ENCODE measurements at places on chromosomes 6 and 20.
A peak's percentile ranks its signal among the peaks of the same experiment; 100 is the strongest.

DNA sequence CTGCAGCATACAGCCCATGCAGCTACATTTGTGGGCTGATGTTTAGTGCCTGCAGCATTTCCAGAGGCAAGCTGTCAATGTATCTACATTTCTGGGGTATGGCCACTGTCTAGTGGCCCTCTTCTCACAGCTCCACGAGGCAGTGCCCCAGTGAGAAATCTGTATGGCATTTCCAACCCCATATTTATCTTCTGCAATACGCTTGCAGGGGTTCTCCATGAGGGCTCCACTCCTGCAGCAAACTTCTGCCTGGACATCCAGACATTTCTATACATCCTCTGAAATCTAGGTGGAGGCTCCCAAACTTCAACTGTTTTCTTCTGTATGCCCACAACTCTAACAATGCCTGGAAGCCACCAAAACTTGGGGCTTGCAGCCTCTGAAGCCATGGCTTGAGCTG is 502.3 kb downstream of the C6orf118 start:
- DNase-seq, result no peak

- no peak for DNase-seq
Observed at GRCh38 chr6:149079911-149080491, 237.5 kb upstream of the TAB2 start.

GRCh38 chr6:66687611-66688140 is 980.6 kb upstream of the EYS start:
- no peak for DNase-seq

GRCh38 chr6:48567016-48567415 is 456.0 kb upstream of the PTCHD4 start:
- no peak for DNase-seq

- DNase-seq, result no peak
Observed at GRCh38 chr20:9022376-9022775, 46.5 kb upstream of the PLCB4 start.

- DNase-seq, result no peak
Observed at GRCh38 chr20:7240490-7240889, 473.0 kb downstream of the BMP2 start.

GRCh38 chr20:42360621-42361020 is 742.4 kb upstream of the CHD6 start:
- no peak for DNase-seq

- no peak for DNase-seq
Observed at GRCh38 chr6:162626869-162627268, 100.7 kb downstream of the PRKN start.

DNA sequence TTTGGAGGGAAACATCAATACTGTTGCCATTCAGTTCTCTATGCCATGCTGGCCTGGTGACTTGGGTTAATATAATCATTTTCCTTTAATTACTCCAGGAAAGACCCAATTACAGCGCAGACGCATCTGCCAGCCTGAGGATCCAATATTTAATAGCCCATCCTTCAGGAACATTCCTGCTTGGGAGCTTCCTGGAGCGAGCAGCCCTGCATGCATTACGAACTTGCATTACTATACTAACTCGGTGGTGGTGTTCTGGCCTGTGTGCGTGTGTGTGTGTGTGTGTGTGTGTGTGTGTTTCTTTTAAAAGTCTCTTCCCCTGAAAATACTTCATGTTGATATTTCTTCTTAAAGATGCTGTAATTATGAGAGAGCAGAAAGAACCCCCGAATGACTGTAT is 26.5 kb downstream of the PMEPA1 start:
- no peak for DNase-seq

DNA sequence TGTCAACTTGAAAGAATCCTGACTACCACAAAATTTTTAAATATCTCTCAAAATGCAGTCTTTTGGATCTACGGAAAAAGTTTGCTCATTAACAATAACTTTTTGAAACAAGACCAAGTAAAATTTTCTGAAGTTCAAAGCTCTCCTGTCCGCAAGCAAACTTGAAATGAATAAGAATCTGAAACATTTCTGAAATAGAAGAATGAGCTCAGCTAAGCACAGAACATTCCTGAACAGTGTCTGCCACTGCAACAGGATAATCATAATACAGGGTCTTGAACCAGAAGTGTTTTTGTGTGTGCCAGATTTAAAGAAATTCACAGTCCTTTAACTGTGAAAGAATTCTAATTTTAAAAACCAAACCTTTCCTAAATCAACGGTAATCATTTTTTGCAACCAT is 49.1 kb upstream of the TASP1 start:
- DNase-seq, result no peak

DNA sequence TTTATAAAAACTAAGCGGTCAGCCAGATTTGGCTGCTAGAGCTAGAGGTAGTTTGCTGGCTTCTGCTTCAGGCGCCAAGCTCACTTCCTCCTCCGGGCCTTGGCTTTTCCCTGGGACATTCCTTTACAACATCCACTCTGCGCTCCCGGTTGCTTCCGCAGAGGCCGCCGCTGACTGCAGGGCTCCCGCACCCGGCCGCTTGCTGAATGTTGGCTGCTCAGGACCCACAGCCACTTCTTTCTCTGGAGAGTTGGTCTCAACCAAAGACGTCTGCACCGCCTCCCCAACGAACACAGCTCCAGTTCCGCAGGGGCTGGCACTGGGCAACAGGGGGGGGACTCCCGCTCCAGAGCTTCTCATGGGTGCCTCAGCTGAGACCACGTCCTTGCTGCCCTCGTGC is 282.8 kb downstream of the TFAP2C start:
- DNase-seq, result no peak

GRCh38 chr6:170289951-170290295 is 955 bp downstream of the DLL1 start:
- no peak for DNase-seq

DNA sequence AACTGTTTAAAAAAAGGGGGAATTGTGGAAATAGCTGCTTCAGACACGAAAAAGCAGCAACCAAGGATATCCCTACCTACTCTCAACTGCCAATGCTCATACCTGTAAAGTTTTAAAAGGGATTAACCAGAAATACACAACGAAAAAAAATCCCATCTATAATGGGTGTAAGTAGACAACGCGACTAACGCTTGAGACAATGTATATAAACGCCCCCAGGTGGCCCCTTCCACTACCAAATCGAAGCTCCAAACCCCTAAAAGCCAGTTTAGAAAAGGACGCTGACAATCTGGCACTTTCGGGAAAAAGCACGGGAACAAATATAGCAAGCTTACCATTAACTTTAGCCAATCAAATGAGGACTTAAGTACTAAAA is 94.5 kb upstream of the BTN3A2 start:
- no peak for DNase-seq

- no peak for DNase-seq
Observed at GRCh38 chr6:42294759-42295158, 77.1 kb upstream of the MRPS10 start.

DNA sequence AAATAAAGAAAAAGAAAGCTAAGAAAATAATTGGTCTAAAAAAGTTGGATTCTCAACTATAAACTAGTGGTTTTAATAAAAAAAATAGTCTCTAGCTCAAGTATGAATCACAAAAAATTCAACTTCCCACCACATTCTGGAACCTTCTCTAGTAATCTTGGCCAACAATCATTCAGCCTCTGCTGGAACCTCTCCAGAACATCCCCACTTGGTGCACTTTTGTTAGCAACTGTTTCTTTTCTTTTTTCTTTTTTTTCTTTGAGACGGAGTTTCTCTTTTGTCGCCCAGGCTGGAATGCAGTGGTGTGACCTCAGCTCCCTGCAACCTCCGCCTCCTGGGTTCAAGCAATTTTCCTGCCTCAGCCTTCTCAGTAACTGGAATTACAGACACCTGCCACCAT is 35.7 kb downstream of the TXLNB start:
- DNase-seq, result no peak

GRCh38 chr20:41108531-41108930 is 28.8 kb upstream of the PLCG1 start:
- no peak for DNase-seq

DNA sequence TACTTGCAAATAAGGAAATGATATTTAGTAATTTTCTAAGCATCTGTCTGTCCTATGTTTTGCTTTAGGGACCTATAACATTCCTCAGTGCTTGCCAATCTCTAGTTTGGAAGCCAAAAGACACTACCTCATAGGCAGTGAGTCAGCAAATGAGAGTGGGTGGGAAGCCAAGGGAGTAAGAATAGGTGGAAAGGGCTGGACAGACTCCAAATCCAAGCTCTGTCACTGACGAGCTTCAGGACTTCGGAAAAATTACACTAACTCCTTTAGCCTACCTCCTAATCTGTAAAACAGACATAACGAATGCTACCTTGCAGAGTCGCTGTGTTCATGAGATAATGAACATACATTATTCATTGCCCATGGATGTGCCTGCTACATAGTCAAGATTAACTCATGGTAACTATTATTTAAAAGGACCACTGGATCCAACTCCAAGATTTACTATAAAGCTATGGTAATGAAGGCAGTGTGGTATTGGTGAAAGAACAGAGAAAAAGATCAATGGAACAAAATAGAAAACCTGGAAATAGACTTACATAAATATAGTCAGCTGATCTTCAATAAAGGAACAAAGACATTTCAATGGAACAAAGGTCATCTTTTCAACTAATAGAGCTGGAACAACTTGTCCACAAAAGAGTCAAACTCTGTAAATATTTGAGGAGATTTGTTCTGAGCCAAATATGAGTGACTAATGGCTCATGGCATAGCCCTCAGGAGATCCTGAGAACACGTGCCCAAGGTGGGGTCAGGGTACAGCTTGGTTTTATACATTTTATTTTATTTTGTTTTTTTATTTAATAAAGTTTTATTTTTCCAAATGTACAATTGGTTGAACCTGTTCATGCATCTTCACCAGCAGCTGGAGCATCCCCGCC is 64.1 kb downstream of the FAM50B start:
- no peak for DNase-seq

- no peak for DNase-seq
Observed at GRCh38 chr6:114376611-114377175, 33.9 kb upstream of the HS3ST5 start.

GRCh38 chr6:108557494-108558371 is 3.0 kb upstream of the FOXO3 start:
- peak; percentile 74 for DNase-seq

- DNase-seq, result no peak
Observed at GRCh38 chr20:11401988-11402387, 515.7 kb upstream of the BTBD3 start.

DNA sequence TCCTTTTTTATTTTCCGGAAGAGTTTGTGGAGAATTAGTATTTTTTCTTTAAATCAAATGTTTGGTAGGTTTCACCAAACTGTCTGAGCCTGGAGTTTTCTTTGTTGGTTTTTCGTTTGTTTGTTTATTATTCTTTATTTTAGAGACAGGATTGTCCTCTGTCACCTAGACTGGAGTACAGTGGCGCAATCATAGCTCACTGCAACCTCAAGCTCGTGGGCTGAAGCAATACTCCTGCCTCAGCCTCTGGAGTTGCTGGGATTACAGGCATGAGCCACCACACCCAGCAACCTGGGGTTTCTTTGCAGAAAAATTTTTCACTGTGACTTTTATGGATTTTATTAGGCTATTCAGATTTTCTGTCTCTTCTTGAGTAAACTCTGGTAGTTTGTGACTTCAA is 120.2 kb upstream of the LOC128125822 start:
- DNase-seq, result no peak

GRCh38 chr20:46307139-46307998 is 929 bp downstream of the CDH22 start:
- peak; percentile 38 for DNase-seq

GRCh38 chr6:157995458-157995857 is 13.8 kb downstream of the SYNJ2 start:
- no peak for DNase-seq

- no peak for DNase-seq
Observed at GRCh38 chr6:34273242-34273805, 24.5 kb upstream of the SMIM29 start.

Measured in activated CD8-positive, alpha-beta memory T cell treated with anti-CD3 and anti-CD28 coated beads for 1 hour (primary cell).